ENCODE measurements at places on chromosomes 6 and 20.

DNA sequence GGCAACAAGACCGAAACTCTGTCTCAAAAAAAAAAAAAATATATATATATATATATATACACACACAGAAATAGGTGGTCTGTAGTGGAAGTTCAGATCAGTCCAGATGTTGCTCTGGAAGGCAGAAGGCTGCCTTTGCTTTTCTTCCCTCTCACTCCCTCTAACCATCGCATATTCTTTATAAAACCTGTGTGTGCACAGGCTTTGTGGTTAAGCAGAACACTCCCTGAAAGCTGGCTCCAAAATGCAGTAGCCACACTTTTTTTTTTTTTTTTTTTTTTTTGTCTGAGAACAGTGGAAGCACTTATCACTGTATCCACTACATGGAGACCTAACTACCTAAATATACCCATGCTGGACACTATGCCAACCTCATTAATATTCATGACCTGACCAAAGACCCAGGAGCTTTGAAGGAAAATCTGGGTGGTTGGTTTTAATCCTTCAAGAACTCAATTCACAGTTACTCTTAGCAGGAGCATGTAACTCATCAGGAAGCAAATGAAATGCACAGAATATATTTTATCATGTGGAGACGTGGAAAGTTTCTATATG lies 20.0 kb upstream of the GFOD1 start:
- no peak for DNase-seq

- no peak for DNase-seq
These were observed 455.1 kb upstream of the CITED2 start for GRCh38 chr6:139829576-139829975.

- no peak for DNase-seq
These were observed 9.3 kb upstream of the RNGTT start for GRCh38 chr6:88972504-88973423.

GRCh38 chr20:63163596-63164483 lies 52.1 kb downstream of the YTHDF1 start:
- DNase-seq = no peak

- no peak for DNase-seq
These were observed 63.6 kb downstream of the EDN1 start for GRCh38 chr6:12353731-12354130.

DNA sequence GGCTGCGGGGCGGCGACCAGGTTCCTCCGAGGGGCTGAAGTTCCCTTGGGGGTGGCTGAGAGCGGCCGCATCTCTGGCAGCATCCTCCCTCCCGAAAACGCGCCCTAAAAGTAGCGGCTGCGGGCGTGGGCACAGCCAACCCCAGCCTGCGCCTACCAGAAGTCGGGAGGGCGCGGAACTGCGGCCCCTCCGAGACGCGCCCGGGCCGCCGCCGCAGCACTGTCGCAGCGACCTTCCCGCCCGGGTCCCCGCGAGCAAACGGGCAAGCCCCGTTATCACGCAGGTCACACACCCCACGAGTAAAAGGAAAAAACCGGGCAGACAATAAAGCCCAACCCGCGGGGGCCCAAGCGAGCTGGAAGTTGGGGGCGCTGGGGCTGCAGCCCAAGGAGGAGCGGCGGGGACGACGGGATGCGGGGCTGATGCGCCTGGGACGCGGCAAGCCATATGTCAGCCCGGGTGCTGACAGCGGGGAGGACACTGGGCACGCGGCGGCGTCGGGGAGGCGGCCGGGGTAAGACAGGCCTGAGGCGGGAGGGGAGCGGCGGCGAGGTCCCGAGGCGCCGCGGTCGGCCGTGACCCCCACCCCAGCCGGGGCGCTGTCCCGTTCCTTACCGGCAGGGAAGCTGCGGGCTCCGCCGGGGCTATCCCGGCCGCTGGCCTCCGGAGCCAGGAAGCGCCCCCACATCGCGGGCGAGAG lies 659 bp downstream of the CEP85L start:
- DNase-seq = peak; percentile 57

All from activated CD8-positive, alpha-beta T cell treated with anti-CD3 and anti-CD28 coated beads, Interleukin-2, amount 10 ng/mL, durations not matched to agents 7 days and 5 days (primary cell).